T-helper 22 cell (primary cell): ENCODE measurements at places on chromosomes 2 and 18.

DNA sequence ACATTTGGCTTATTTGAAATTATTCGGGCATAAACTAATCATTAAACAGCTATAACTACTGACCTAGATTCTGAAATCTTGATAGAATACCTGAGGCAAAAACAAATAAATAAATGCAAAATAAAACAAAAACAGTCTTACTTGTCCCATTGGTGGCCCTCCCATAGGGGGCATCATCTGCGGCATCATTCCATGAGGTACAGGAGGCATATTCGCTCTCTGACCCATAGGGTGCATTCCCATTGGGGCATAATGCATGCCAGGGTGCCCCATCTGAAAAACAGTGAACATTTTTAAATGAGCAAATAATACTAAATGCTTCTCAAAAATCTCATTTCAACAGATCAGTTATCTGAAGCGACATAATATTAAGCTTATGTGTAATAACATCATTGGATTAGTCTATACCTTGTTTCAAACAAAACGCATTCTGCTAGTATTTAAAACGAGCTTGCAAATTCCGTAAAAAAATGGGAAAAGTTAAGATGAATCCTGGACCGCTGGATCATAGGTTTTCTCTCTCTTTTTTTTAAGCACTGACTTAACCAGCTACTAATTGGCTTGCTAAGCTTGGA, 1.3 kb downstream of the PRPF40A start:
- DNase-seq, result no peak

DNA sequence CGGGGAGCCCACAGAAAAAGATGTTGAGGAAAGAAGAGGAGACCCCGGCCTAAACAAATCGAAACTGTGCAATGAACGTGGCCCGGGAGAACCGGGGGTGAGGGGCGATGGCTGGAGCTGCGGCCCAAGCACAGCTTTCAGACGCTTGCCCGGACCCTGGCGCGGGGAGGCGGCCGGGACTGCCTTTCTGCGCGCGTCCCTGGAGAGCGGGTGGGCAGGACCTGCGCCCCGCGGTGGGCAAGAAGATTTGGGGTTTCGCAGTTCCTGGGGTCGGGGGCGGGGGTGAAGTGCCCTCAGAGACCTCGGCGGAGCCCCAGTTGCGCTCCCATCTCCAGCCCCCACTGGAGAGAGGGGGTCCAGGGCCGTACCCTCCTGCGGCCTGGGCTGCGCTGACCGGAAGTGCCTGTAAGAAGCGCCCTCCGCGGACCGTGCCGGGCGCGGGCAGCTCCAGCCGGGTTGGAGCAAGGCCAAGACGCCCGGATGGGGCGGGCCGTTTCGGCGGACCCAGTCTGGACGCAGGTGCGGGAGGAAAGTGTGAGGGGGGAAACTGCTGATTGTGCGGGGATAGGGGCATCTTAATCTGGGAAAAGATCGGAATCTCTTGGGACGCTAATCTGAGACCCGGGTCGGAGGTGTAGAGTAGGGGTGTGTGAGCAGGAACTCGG, 11.6 kb downstream of the EN1 start:
- no peak for DNase-seq

- no peak for DNase-seq
Measured at GRCh38 chr2:72949045-72949444, 31.7 kb downstream of the EMX1 start.

GRCh38 chr2:5359397-5359796, 332.8 kb upstream of the SOX11 start:
- no peak for DNase-seq

DNA sequence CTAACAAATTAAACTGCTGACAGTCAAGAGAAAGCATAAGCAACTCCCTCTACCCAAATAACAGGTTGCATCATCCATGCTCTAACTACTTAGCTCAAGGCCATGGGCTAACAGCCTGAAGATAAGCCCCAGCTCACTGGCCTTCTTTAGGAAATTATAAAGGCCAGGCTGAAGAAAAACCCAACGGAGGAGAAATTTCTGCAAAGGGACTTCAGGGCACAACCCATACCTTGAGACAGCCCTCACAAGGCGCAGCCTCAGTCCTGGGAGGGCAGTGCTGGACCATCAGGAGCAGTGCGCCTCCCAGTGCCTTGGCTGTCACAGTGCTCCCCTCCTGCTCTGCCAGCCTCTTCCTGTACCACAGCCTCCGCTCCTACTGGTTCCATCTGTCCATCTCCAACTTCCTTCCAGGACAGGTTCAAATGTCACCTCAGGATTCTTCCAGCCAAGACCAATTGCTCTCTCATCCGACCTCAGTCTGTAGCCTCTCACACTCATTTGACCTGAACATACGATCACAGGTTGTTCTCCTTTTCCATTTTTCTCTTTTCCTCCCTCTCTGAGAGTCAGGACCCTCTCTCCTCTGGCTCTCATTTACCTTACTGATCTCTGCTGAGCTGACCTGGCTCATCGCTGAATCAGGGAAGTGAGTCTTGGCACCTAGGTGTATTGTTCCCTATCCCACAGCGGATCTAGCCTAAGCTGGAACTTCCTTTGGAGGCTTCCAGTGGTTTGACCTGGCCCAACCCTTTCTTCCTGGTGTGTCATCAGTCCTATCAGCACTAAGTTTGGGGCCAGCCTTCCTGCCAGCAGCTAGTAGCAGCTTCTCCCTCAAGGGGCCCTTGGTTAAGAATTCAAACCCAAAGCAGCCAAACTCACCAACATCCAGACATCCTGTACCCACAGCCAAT, 1.9 kb downstream of the MCFD2 start:
- DNase-seq, result no peak

DNA sequence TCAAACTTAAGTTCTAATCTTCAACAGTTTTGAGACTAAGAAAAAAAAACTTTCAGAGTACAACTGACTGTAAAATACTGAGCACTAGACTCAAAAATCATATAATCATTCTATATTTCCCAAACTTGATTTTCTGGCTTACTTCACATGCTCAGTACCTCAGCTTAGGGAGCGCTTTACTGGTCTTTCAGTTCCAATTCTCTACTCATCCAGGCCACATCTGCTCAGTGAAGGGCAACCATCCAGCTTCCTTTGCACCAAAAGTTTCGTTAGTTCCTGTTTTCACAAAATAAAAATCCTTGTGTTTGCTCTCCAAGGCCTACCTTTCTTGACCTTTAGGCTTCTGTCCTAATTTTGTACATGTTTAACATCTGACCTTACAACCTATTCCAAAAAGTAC, 287.6 kb upstream of the LRRTM1 start:
- DNase-seq, result no peak

DNA sequence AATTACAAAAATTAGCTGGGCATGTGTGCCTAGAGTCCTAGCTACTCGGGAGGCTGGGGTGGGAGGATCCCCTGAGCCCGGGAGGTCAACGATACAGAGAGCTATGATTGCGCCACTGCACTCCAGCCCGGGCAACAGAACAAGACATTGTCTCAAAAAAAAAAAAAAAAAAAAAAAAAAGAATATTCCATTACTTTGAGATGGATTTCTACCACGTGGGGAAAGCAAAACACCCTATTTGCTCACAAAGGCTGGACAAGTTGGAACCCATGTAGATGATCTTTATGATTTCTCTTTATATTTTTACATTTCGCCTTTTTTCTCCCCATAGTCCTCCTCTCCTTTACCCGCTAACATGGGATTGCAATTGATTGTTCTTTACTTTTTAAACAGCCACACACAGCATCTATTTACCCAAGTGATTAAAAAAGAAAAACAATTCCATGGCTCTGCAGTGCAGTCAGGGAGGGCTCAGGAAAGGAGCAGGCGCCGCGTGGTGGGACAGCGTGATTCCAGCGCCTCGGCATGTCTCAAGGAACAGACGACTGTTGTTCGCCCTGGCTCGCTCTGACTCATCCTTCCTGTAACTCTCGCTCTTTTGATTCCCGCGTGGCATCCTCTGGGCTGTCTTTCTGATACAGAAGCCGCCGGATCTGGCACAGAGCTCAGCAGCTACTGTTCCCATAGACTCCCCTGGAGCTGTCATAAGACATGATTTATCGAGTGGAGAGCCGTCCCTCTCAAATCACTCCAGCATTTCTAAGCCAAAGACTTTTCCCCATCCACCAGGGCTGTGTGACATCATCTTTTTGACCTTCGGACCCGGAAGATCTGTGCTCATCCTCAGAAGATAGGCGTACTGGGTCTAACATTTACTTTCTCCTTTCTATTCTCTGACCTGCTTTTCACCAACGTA, 230.4 kb upstream of the AGAP1 start:
- DNase-seq, result no peak

- no peak for DNase-seq
Measured at GRCh38 chr2:153990771-153991170, 119.0 kb downstream of the GALNT13 start.

DNA sequence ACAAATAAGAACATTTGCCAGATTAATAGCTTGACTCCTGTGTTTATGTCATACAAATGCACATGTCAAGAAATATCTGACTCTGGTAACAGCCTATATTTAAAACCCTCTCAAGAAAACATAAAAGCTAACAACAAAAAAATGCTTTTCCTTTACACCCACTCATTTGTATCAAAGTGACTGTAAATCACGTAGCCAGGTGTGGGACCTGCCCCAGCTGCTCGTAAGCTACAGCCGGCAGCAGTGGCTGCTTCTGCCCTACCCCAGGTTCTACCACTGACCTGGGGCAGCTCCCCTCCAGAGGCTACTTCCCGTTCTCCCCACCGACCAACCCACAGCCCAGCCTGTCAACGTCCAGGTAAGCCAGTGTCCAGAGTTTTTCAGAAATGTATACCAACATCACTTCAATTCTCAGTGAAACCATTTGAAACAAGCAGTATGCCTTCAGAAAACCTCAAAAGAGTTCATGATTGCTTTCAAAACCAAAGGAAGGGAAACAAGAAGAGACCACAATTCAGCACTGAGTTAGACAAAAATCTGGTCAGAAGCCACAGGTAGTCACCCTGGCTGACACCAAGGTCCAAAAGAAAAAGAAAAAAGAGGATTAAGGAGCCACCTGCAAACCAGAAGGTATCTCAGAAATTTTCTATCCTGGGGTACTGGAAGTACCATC, 40.4 kb downstream of the KIDINS220 start:
- DNase-seq, result no peak

DNA sequence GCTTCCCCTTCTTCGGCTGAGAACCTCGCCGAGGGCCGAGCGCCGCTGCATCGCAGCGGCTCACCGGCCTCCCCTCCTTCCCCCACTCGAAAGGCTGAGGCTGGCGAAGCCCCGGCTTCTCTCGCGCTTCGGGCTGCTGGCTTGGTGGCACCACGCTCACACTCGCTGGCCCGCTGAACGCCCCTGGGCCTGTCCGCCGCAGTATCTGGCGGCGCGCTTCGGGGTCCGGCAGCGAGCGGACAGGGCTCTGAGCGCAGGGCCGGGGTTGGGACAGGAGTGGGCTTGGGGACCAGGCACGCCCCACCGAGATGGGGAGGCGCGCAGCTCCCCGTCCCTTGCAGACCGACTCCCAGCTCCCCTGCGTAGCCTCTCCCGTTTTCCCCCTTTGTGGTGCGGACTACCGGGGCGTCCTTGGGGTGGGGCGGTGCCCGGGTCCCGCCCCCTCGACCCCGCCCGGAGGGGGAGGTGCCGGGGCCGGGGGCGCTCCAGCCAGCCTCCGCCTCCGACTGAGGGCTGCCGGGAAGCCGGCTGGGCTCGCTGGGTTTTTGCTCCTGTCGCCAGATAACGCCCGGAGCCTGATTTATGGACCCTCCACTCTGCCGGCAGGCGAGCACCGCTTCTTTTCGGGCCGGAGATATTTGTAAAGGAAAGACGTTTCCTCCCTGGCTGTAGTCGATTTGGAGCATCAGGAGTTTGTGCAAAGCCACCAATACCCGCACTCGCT, 3.8 kb downstream of the GBX2 start:
- no peak for DNase-seq
